ENCODE measurements at places on chromosomes 7 and 10. TPM values are rescaled to one million over a fixed set of nuclear protein-coding genes. Genes with fewer than 3 reads are reported as not detected.

The ADRA2A gene
- total RNA-seq: under 0.01 TPM

The GIMAP2 gene
- total RNA-seq: 2.5 TPM

The ARMC10 gene
- total RNA-seq: 65.7 TPM

The ZC3HAV1 gene
- 36.2 TPM for total RNA-seq

The CBLL1 gene
- 15.0 TPM for total RNA-seq
